ENCODE measurements at places on chromosomes 12 and 14.

DNA sequence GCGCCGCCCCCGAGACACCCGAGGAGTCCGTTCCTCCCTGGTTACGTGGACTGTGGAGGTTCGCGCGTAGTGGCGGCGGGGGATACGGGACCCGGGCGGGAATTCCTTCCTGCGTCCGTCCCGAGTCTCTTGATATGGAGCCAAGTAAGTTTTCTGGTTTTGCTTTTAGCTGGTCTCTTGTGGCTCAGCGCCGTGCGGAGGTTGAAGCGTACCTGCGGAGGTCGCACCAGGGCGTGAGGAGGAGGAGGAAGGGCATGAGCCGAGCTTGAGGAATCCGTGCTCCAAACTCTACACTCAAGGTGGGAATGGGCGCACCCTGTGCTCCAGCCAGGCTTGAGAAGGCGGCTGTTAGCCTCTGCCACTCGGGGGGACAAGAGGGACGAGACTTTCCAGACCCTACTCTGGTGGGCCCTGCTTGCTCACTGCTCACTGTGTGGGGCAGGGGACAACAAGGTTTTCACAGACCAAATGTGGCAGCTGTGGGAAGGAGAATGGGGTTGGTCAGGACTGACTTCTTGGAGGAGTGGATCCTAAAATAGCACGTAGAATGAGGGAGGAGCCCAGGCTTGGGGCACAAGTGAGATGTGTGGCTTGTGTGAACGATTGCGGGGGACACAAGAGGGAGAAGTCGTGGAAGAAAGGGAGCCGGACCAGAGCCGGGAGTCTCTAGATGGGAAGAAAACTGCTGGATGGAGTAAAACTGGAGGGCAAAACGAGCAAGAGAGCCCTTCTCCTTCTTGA is 577 bp downstream of the ATG101 start:
- DNase-seq = no peak

DNA sequence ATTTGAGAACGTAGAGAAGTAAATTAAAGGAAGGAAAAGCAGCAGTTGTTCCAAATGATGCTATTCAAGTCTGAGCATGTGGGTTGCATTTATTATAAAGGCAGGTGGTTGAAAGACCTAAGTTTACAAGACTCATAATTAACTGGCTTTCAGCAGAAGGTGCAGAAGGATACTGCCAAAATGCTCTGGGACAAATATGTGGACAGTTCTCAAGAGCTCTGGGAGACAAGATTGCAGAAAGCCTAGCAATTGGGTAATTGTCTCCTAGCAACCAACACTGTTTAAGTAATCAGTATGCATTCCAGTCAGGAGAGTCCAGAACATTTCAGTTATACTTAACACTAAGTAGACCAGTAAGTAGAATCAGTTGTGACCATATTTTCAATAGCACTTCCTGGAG is 131.5 kb downstream of the GPR135 start:
- no peak for DNase-seq

GRCh38 chr14:78162202-78162601 is 8.0 kb upstream of the NRXN3 start:
- DNase-seq = no peak

DNA sequence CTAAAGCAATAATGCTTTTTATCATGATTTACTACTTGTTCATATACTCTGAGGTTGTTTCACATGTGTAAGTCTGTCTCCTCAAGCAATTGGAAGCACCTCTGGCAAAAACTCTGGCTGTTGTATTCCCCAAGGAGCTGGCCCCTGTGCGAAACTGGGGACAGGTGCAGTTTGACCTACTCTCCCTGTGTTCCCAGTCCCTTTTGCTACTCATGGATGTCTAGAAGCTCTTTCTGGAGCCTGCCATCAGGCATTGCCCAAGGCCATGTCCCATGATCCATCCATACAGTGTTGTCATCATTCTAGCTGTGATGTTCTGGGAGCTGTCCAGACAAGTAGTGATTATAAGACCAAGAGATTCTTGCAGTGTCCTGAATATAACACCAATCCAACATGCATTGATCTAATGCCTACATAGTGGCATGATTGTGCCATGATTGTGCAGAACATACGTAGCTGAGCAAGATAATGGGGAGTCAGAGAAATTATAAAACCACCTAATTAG is 14.9 kb downstream of the AKAP6 start:
- DNase-seq = no peak

DNA sequence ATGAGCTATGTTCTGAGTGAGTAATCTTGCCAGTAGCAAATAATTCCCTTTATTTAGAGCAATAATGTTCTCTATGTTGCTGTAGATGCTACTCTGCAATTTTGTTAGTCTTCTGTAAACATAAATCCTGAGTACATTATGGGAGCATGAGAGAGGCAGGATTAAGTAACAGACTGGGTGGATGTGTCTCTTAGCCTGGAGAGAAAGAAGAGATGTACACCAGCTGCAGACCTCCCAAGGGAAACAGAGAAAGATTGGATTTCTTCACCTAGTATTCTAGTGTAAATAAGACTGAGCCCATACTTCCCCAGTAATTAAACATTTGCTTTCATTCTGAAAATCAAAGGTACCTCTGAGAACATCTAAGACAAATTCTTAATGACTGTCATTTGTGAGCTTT is 564.0 kb downstream of the TRHDE start:
- DNase-seq = no peak

- DNase-seq = no peak
Observed at GRCh38 chr14:95304342-95304741, 15.4 kb downstream of the CLMN start.

DNA sequence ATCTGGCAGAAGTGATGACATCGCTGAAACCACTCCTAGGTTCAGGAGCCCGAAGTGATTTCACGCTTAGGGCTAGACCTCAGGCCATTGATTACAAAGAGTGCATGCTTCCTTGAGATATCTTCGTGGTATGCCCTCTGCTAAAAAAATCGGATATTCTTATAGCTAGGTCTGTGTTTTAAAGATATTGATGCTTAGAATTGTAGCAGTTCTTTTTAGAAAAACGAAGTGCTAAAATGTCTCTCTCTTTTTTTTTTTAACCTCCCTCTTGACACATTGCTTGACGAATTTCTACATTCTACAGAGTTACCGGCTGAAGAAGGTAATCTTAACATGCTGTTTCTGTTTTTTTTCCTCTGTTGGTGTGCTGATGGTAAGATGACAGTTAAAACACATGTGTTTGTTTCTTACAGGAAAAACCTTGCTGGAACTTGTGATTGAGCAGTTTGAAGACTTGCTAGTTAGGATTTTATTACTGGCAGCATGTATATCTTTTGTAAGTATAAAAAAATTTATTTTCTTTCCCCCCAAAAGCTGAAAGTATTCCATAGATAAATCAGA is 1.3 kb downstream of the ATP2A2 start:
- no peak for DNase-seq

DNA sequence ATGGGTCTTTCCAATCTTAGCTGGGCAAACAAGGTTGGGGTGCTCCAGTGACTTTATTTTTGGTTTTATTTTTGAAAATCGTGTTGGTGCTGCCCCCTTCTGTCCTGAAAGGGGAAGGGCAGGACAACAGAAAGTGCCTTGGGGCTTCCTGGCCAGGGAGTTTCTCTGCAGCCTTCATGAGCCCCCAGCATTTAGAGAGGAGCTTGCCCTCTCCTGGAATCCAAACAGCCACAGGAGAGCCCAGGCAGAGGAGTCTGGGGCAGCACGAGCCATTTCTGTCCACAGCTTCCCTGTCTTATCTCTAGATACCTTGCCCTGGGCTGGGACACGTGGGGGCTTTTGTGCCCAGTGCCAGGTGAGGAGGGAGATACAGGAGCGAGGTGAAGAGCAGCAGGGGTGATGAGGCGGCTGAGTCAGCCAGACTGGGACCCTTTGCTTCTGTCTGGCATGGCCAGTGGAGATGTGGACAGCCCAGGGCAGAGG is 4.4 kb upstream of the C1RL start:
- DNase-seq = no peak

DNA sequence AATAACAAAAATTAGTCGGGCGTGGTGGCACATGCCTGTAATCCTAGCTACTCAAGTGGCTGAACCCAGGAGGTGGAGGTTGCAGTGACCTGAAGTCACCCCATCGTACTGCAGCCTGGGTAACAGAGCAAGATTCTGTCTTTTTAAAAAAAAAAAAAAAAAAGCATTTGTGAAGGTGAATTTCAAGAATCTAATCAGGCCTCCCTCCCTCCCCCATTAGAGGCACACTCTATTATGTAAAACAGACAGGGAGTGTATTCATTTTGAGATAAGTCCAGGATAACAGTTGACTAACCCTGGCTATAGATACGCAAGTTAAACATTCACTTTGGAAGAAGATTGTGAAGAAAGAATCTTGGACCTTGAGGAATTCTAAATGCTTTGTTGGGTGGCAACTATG is 2.9 kb downstream of the RESF1 start:
- no peak for DNase-seq

GRCh38 chr14:102090713-102091112 is 3.9 kb upstream of the HSP90AA1 start:
- no peak for DNase-seq

GRCh38 chr12:71589478-71589881 is 74.2 kb downstream of the ZFC3H1 start:
- DNase-seq = no peak

DNA sequence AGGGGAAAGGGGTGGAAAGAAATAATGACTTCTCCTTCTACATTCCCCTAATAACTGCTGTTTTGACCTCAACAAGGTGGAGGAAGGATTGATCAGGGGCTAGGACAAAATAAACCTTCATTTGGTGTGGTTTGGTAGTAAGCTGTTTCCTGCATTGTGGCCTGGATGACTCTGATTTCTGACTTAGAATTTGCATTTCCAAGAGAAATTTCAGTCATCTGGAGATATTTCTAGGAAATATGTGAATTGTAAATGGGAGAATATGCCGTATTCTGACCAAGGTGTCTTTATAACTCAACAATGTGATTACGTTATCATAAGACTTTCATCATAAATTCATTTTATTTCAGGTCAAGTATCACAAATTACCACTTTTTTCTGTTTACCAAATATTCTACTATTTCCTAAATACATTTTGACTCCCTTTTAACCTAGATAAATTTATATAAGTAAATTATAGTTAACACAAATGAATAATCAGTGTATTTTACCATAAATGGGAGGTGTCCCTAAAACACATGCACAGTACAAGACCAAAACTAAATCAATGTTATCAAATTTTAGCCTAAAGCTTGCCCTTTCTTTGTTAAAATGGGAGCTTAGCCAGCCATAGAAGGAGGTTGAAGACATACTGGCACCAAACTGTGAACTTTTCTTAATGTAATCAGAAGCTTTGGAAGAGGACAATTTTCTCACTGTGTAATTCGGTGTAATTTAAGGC is 828.8 kb downstream of the TMTC2 start:
- DNase-seq = no peak

- DNase-seq = no peak
Observed at GRCh38 chr14:61147831-61148549, 133.1 kb downstream of the TMEM30B start.

DNA sequence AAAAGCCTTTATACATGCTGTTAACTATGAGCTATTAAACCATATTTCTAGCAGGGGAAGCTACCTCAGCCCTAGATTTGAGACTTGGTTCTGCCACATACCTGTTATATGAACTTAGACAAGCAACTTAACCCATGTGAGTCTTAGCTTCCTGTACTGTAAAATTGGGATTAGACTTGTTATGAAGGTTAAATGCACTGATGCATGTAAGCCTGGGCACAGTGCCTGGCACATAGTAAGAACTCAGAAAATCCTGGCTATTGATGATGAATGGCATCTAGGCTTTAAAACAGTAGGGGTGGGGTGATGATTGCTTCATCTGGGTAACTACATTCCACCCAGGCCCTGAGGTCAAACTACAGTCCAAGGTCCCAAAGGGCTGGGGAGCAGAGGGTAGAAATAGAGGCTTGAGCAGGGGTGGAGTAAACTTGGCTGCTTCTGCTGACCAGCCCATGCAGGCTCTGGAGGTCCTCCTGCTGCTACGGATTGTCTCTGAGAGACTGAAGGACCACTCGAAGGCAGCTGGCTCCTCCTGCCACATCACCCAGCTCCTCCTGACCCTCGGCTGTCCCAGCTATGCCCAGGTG is 11.3 kb downstream of the ESPL1 start:
- DNase-seq = no peak

DNA sequence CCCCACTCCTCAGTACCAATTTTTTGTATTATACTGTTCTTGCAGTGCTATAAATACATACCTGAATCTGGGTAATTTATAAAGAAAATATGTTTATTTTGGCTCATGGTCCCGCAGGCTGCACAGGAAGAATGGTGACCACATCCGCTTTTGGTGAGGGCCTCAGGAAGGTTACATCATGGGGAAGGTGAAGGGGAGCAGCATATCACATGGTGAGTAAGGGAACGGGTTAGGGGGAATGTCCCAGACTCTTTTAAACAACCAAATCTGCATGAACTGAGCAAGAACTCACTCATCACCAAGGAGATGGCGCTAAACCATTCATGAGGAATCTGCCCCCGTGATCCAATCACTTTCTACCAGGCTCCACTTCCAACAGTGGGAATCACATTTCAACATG is 40.0 kb downstream of the OSBPL8 start:
- DNase-seq = no peak
